ENCODE measurements at places on chromosomes 12 and 14. TPM values are rescaled to one million over a fixed set of nuclear protein-coding genes. Genes with fewer than 3 reads are reported as not detected.

The MIP gene
- total RNA-seq, result not detected

The TAS2R10 gene
- 1.1 TPM for total RNA-seq

The KCTD10 gene
- total RNA-seq, result 71.3 TPM

The TPPP2 gene
- total RNA-seq, result not detected

The NTF3 gene
- total RNA-seq, result not detected

The EIF2S3B gene
- total RNA-seq, result 6.2 TPM

The SSPN gene
- 2.7 TPM for total RNA-seq

The NUBPL gene
- total RNA-seq, result 11.4 TPM

The PLEK2 gene
- total RNA-seq, result 1.8 TPM

The TAS2R43 gene
- 3.9 TPM for total RNA-seq

The TOMM20L gene
- not detected for total RNA-seq

The MUCL1 gene
- not detected for total RNA-seq

The THAP2 gene
- 2.5 TPM for total RNA-seq

The SERPINA12 gene
- not detected for total RNA-seq

The KCNK13 gene
- total RNA-seq, result not detected

The MYL2 gene
- total RNA-seq, result not detected

The FERMT2 gene
- total RNA-seq, result 105 TPM

The WDR20 gene
- 11.0 TPM for total RNA-seq

The RD3L gene
- not detected for total RNA-seq
